ENCODE measurements at places on chromosomes 2 and 18. TPM values are rescaled to one million over a fixed set of nuclear protein-coding genes. Genes with fewer than 3 reads are reported as not detected.

DNA sequence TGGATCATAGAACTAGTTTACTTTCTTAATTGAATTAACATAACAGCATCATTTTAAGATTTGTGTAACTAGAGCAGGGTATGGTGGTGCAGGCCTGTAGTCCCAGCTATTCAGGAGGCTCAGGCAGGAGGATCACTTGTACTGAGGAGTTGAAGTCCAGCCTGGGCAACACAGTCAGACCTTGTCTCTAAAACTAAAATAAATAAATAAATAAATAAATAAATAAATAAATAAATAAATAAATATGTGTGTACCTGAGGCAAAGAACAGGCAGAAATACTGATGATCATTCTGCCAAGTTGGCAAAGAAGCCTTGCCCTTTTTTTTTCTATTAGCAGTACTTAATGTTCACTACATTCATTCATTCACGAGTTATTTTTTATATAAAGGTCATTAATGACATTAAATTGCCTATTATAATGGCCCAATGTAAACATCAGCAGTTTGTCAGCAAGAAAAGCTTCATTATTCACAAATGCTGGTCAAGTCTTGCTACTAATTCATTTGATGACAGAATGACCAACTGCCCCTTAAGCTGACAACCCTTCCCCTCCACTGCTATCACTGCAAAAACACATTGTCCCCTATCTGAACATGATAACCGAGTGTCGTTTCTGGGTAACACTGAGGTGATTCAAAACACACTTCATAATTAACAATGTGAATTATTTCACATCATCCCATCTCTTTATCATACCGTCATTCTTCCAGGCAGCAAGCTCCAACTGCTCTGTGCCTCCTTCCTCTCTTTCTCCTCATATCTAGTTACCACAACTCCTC lies 39.0 kb downstream of the ARL5A start:
- peaks cover 12% of the 10 kb centered on the region for H3K36me3 ChIP-seq

GRCh38 chr2:147989809-147990403 lies 30.6 kb downstream of the ORC4 start:
- H3K27me3 ChIP-seq, result no peaks in the 10 kb centered on the region
- DNase-seq, result peak; percentile 78

DNA sequence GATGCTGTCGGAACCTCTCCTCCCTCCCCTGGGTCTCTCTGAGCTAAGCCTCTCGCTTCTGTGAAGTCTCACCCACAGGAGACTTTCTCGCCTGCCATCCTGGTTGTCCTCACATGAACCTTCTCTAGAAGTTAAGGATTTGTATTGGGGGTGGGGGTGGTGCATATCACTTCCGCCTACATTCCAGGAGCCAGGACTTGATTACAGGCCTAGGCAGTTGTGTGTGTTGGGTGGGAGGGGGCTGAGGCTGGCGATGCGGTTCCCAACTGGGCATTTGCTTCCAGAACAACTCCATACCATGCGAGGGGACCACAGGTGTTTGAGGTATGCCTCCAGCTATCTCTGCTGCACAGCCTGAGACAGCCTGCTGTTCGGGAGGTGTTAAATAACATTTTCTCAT lies 56.8 kb upstream of the MGAT4A start:
- no peak overlapping the region for H3K4me3 ChIP-seq
- no peaks in the 10 kb centered on the region for H3K4me1 ChIP-seq
- H3K36me3 ChIP-seq, result no peaks in the 10 kb centered on the region

Gene COLEC12
- total RNA-seq, result 25.9 TPM
